ENCODE measurements at places on chromosomes 13 and 19. TPM values are rescaled to one million over a fixed set of nuclear protein-coding genes. Genes with fewer than 3 reads are reported as not detected.

DNA sequence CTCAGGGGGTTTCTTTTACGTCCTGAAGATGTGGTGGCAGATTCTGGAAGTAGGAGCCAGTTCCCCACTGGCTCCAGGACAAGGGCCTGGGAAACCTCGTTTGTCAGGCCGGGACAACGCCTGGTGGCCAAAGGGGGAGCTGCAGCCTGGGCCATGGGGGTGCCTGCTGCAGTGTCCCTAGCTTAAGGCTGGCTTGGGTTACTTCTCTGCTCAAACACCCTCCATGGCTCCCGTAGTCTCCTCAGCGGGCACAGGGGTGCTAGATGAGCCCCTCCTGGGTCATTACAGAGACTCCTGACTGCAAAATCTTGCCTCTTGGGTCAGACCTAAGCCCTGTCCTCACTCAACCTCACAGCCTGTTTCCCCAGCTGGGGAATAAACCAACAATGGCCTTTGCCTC, 14.7 kb downstream of the CILP2 start:
- peak; percentile 55 for DNase-seq

GRCh38 chr13:32986552-32986951, 29.7 kb upstream of the KL start:
- no peak for DNase-seq

DNA sequence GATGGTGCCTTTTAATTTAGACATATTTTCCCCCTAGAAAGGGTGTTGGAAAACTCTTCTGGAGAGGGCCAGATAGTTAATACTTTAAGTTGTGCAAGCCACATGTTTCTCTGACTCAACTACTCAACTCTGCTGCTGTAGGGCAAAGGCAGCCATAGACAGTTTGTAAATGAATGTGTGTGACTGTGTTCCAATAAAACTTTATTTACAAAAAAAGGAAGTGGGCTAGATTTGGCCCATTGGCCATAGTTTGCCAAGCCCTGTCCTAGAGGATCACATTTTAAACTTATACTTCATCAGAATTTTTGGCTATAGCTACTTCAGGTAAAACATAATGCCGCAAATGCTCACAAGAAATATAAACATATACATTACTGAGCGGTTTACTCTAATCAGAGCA, 306.3 kb upstream of the MAB21L1 start:
- no peak for DNase-seq

DNA sequence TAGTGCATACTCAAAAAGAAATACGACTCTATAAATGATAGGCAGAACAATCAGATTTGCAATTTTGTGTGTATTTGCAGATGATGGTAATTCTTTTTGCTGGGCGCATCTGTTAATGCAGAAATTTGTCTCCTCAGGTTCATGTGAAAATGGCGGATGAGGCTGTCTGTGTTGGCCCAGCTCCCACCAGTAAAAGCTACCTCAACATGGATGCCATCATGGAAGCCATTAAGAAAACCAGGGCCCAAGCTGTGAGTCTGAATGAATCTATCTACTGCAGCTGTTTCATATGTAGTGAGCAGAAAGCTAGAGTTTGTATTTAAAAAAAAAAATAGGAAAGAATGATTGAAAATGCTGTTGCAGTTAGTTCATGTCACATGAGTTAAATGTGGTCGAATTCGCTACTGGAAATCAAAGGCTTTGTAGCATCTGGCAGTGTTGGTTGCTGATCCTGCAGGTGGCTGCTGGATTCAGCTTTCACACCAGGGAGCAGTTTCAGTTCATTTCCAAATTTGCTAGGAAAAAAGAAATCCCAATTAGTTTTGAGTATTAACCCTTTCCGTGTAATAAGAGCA, 66.0 kb downstream of the PCCA start:
- peak; percentile 44 for DNase-seq

DNA sequence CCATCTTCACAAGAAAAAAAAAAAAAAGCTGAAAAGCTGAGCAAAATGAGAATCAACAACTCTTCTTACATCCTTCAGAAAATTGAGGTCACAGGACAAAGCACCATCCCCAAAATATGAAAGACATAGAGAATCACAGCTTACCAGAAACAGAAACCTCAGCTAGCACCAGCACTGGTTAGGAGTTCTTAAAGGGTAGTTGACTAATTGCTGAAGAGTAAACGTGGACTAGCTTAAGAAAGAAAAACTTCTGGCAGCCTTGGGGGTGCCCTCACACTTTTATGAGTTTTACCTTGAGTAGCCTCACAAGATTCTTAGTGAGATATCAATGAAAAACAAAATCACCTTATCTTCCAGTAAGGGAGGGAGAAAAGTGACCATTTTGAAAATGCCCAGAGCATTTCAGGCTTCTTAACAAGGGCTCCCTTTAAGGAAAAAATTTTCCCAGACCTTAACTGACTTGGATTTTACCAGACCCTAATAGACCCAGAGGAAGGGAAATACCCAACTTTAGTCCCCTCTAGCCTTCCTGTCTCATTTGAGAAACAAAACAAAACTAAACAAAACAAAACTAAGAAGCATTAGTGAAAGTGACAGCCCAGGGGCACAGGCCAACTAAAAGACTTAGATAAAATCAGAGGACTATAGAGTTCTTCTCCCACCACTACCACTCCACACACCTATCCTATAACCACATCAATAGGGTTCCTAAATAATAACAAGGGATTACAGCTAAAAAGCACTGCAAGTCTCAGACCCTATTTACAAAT, 888.6 kb downstream of the DIAPH3 start:
- DNase-seq = no peak

- DNase-seq = no peak
Measured at GRCh38 chr13:79528356-79528755, 47.4 kb downstream of the NDFIP2 start.

DNA sequence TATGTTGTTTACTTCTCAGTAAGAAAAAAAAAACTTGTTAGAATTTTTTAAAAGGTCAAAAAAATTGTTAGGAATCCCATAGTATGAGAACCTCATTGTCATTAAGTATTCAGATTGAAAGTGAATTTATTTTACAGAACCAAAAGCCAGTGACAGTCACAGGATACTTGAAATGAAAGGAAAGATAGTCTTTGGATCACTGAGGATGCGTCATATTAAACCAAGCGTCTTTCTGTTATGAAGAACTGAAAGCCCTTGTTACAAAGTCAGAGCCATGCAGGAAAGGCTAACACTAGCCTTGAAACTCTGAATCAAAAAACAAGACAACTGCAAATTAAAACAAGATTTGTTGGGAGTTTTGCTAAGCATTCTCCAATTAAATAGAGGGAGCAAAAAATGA, 1348.0 kb upstream of the SLC10A2 start:
- no peak for DNase-seq

- DNase-seq = no peak
Measured at GRCh38 chr19:34363094-34363493, 1.9 kb upstream of the GPI start.

DNA sequence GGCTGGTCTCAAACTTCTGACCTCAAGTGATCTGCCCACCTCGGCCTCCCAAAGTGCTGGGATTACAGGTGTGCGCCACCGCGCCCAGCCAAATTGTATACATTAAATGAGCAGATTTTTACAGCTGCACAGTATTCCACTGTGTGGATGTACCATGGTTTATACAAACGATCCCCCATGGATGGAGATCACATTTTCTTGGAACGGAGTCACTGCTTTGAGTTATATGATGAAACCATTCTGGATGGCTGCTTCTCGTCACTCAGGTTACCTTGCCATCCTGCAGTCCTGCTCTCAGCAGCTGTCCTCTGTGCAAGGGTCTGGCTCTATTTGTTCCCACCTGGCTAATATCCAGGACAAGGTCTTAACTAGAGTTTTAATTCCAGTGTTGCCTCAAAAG, 39.1 kb upstream of the SLC15A1 start:
- DNase-seq = no peak

The TPTE2 gene
- 0.09 TPM for total RNA-seq

The ACER1 gene
- total RNA-seq = not detected

The APC2 gene
- 0.40 TPM for total RNA-seq

The SLC5A5 gene
- total RNA-seq = not detected

The C5AR1 gene
- total RNA-seq = 0.53 TPM

The DAND5 gene
- 0.04 TPM for total RNA-seq

The METTL21C gene
- 35.8 TPM for total RNA-seq
